SW 1271 (cell line): ENCODE measurements at places on chromosomes 13 and 19.

DNA sequence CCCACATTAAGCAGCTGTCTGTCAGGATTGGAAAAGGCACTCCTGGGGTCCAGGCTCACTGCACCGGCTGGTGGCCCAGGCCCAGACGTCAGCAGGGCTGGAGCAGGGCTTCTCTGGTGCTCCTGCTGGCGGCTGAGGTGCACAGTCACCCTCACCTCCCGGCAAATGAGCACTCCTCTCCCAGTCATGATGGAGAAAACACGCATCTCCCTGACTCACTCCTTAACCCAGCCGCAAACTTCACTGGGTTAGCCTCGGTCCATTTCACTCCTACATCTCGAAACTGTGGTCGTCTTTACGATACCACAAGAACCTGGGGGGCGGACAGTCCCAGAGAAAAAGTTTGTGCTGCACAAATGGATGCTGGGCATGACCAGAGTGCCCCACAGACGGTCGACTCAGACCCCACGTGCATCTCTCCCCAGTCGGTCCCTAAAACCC, 3.3 kb upstream of the RASA3 start:
- DNase-seq, result no peak

GRCh38 chr13:102709536-102709935, 14.7 kb upstream of the METTL21C start:
- no peak for DNase-seq

DNA sequence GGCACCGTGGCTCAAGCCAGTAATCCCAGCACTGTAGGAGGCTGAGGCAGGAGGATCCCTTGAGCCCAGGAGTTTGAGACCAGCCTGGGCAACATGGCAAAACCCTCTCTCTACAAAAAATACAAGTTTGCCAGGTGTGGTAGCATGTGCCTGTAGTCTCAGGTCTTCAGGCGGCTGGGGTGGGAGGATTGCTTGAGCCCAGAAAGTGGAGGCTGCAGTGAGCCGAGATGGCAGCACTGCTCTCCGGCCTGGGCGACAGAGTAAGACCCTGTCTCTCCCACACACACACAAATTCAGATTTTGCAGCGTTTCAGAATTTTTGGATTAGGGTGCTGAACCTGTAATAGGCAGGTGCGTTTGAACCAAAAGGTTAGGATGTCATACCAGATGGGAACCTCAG, 2.2 kb downstream of the RPS11 start:
- DNase-seq, result no peak

DNA sequence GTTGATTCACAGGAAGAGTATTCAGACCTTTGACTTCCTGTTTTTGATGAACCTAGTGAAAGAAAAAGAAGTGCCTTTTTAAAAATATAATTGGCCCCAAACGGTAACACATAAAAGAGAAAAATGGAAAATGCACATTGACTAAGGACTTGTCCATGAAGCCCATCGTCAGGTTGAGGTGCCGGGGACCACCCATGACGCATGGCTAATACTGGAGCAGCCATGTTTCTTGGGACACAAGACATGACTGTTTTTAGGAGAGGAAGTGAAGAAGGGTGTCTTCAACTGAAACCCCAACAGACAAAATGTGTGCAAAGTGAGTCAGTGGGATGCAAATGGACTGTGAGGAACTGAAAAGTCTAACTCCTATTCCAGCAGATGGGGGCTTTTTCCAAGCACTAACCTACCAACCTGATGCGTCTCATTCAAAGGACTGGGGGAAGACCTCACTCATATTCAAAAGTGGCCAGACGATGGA, 459.4 kb downstream of the FOXO1 start:
- no peak for DNase-seq

- DNase-seq, result no peak
Observed at GRCh38 chr19:3981736-3982681, 3.3 kb downstream of the EEF2 start.
